ENCODE measurements at places on chromosomes 12 and 14.

GRCh38 chr14:81208489-81208888 lies 12.3 kb downstream of the GTF2A1 start:
- DNase-seq, result no peak

DNA sequence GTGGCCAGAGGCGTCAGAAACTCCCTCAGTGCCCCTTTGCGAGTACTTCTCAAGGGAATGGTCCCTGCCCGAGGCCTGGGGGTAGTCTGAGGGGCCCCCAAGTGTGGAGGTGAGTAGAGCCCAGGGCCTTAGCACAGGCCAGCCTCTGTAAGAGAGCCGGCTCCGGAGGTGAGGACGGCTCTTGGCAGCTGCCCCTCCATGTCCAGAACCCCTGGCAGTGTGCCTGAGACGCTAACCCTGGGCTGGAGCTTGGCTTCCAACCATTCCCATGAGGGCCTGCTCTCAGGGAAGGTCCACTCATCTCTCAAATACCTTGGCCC lies 61.7 kb downstream of the PRMT8 start:
- no peak for DNase-seq

GRCh38 chr14:52313903-52314594 lies at the start of gene PTGER2:
Gene PTGER2, plus strand, starts transcription at chr14:52314312. Its CDS starts 237 bp downstream, at chr14:52314549.
- no peak for DNase-seq

DNA sequence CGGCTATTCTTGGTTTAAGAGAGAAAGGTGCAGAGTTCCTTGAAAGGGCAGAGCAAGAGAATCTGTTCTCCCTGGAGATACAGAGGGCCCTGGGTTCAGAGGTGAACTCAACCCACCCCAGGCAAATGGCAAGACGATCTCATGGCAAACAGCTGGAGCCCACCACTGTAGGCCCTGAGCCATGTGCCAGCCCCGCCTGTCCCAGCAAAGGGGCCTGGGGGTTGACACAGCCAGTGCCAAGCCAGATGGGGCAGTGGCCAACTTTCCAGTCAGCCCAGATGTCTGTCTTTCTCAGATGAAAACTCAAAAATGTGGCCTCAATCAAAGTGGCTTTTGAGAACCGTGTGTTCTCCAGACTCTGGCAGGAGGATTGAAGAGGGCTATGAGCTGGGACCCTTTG lies 51.8 kb downstream of the ISCA2 start:
- no peak for DNase-seq

GRCh38 chr14:33755358-33755757 lies 195.5 kb downstream of the EGLN3 start:
- DNase-seq, result no peak

DNA sequence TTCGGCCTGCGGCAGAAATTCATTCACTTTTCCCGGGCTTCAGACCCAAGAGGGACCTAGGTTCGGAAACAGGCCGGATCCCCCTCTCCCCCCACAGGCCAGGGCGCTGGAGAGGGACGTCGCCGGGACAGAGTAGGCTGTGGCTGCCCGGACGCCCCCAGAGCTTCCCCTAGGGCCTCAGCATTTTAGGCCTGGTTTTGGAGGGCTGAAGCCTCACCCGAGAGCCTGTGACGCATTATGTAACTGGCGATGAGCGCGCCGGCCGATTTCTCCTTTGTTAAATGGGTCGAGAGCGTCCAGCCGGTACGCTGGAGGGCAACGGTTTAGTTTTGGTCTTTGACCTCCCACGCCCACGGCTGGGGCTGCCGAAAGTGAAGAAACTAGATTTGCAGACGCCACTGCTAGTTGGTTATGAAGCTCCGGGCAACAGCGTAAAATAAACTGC lies 657 bp downstream of the PEBP1 start:
- no peak for DNase-seq

DNA sequence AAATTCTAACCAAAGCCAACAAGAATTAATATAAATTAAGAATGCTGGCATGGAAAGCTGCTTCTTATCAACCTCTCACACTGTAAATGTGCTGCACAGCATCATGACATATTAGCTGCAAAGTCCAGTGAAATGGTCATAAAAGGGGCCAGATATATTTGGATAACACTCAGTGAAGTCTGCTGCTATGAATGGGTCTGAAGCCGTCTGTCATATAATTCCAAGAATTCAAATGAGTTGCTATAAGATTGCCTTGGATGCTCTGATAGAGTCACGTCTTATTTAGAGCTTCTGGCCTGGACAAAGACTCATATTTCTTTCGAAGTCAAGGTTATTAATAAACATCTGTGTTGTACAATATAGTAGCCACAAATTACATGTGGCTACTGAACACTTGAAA lies 54.3 kb upstream of the OVCH1 start:
- no peak for DNase-seq

- DNase-seq, result peak; percentile 3
These were observed 35.8 kb downstream of the TIMELESS start for GRCh38 chr12:56413392-56413791.

GRCh38 chr12:127903146-127903545 lies 363.8 kb upstream of the TMEM132C start:
- no peak for DNase-seq

DNA sequence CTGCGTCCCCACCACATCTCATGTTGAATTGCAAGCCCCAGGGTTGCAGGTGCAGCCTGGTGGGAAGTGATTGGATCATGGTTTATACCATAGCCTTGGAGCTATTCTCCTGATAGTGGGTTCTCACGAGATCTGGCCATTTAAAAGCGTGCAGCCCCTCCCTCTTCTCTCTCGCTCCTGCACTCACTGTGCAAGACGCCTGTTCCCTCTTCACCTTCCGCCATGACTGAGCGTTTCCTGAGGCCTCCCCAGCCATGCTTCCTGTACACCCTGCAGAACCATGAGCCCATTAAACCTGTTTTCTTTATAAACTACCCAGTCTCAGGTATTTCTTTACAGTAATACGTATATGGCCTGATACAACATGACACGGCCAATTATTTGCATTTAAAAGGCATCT lies 146.6 kb downstream of the RIMBP2 start:
- DNase-seq, result no peak

All from NCI-H526 (cell line).